ENCODE measurements at places on chromosomes 11 and 22.

- no peak for DNase-seq
Measured at GRCh38 chr11:4178813-4179662, 84.4 kb downstream of the RRM1 start.

GRCh38 chr22:50058061-50058905, at the start of gene TTLL8:
Gene TTLL8, minus strand, starts transcription at chr22:50058298.
- no peak for DNase-seq

DNA sequence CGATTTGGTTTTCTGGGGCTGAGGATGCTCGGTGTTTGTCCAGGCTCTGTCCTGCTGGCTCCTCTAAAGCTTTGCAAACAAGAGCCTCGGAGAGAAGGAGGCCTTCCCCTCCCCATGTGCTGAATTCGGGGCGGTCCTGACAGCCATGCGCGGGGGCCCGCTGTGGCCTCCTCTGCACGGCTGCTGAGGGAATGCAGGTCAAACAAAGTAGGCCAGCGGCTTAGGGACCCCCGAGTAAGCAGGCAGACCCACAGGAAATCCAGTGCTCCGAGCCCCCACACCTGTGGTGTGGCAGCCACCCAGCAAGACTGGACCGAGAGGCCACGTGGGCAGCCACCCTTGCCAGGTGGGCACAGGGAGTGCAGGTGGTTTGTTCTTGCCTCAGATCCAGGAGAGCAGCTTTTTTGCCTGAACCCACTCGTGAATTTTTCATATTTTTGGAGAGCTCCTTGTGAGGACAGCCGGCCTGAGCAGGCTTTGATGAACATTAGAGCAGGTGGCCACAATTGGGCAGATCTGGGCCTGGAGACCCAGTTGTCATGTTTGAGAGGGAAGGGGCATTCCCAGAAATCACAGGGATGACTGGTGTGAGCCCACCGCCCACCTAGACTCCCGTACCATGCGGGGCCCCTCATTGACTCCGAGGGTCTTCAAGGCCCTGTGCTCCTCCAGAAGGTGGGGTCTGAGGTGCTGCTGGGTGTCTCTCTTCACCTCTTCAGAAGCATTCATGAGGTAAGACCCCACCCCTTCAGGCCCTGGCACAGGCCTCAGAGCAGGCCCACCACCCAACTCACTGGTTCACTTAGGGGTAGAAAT, 43.0 kb upstream of the KCNQ1OT1 start:
- no peak for DNase-seq

DNA sequence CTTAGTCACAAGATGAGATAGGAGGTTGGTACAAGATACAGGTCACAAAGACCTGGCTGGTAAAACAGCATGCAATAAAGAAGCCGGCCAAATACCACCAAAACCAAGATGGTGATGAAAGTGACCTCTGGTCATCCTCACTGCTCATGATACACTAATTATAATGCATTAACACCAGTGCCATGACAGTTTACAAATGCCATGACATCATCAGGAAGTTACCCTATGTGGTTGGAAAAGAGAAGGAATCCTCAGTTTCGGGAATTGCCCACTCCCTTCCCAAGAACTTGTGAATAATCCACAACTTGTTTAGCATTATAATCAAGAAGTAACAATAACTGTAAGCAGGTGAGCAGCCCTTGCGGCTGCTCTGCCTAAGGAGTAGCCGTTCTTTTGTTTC, 408.5 kb upstream of the RAG2 start:
- DNase-seq: no peak

DNA sequence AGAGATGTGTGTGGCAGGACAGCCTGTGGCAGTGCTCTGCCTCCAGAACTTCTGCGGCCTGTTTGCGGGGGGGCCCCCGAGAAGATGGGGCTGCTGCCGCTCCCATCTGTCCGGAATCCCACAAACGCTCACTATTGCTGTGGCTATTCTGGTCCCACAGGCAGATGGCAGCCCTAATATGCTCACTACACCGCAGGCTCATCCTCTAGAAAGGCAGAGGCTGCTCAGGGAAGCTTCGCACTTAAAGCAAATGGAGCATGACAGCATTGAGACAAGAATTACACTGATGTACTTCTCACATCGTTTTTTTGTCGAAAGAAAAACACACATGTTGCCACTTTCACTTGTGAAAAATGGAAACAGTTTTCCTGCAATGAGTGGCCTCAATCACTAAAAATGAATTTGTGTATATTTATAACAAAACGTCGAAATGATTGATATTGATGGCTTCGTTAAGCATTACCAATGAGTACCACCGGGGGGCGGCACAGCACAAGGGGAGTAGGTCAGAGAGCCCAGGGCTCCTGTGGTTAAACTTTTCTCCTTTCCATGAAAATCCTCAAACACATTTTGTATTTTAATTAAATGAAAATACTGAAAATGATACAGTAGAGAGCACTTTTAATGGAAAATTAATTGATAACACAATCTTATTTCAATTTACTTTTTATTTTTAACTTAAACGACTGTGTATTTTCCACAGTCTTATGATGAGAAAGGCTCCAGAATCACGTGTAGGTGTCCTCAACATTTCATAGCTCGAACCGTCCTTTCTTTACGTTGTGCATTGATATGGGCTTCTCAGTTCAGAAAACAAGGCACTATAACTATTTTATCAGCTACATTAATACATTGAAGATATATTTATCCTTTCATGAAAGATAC, 69.1 kb downstream of the CTTN start:
- DNase-seq: peak; percentile 30

- no peak for DNase-seq
Measured at GRCh38 chr11:118151431-118151830, 1.2 kb downstream of the SCN4B start.

DNA sequence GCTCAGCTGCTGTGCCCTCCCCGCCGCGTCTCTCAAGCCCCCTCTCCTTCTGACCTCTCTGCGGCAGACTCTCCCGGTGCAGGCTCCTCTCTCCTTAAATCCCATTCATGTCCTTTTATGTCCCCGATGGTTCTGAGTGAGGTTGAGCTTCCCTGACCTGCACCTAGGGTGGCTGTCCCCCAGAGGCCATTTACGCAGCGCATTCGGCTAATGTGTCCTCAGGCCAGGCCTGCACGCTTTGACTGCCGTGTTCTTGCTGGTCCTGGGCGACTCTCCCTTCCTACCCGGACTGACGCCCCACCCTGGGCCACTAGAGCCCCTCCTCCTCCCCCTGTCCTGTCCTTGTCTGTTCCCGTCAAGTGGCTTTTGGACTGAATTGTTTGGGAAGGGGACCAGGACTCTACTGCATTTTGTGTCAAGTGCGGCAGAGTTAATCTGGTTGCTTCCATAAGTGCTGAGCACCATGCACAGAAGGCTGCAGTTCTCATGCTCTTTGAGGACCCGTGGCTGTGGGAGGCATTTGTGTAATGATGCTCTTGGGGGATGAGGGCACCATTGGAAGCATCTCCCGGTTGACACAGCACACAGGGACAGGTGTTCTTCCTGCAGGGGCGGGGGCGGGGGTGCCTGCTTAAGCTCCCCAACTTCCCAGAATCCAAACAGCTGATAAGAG, 37.1 kb downstream of the IGHMBP2 start:
- DNase-seq: no peak
